ENCODE measurements at places on chromosomes 7 and 10.

DNA sequence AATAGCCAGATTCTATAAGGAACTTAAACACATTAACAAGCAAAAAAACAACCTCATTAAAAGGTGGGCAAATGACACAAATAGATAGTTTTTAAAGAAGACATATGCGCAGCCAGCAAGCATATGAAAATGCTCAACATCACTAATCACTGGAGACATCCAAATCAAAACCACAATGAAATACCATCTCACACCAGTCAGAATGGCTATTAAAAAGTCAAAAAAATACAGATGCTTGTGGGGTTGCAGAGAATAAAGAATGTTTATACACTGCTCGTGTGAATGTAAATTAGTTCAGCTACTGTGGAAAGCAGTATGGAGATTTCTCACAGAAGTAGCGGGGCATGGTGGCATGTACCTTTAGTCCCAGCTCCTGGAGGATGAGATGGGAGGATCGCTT lies 164.0 kb downstream of the CHRM2 start:
- no peak for DNase-seq

DNA sequence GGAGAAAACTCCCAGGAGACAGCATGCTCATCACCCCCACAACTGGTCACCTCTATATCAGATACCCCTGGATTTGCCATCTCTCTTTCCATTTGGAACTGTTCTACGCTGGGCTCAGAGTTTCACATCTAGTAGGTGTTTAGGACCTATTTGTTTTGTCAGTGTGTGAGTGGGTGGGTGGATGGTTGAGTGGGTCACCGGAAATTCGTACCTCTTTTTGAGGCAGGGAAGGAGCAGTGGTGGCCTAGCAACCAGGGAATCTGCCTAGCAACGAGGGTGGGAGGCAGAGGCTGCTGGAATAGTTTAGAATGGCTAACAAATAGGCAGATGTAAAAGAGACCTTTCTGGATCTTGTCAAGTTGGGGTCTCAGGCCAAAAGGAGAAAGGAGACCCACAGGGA lies 23.2 kb upstream of the SLF2 start:
- DNase-seq, result no peak

- DNase-seq, result no peak
These were observed 151.1 kb downstream of the ELMO1 start for GRCh38 chr7:37297546-37297945.

GRCh38 chr10:44051584-44052385 lies 333.1 kb downstream of the CXCL12 start:
- no peak for DNase-seq

- DNase-seq, result no peak
These were observed 17.6 kb downstream of the APBB1IP start for GRCh38 chr10:26455567-26456315.

- no peak for DNase-seq
These were observed 99.4 kb downstream of the CNOT4 start for GRCh38 chr7:135410543-135410942.

DNA sequence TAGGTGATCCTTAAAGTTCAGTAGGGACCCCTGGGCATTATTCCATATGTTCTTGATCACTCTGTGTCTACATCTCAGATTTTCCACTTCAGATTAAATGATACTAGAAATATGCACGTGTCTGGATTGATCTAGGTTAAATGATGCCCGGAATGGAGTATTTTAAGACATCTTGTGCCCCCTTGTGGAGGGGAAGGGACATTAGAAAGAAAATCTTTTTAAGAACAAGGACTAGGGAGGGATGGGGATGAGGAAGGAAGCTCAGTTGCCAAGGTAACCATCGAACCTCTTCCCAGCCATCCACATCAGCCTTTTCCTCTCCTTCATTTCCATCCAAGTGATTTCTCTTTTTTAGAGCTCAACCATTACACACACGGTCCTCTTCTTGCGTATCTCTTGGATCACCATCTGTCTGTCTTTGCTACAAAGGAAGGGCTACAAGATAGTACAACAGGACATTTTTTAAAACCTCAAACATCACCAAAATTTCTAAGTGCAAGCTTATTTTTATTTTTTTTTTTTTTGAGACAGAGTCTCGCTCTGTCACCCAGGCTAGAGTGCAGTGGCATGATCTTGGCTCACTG lies 40.5 kb downstream of the PRSS2 start:
- DNase-seq, result peak; percentile 7

DNA sequence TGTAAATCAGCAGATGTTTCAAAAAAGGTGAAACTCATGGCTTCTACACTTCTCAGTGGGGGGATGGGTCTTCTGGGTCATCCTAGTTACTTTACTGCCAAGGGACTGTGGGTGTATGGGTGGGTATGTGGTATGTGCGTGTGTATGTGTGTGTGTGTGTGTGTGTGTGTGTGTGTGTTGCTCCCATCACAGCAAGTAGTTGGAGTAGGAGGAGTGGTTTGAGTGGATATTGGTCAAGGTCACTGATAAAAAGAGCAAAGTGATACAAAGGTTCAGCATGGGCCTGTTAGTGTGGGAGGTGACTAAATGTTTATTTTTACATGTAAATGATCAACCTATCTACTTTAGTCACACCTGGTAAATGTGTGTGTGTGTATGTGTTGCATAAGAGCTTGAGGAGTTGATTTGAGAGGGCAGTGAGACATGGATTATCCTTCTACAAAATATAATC lies 11.8 kb upstream of the COBL start:
- DNase-seq, result no peak

GRCh38 chr10:131176907-131177306 lies 134.6 kb downstream of the TCERG1L start:
- DNase-seq, result no peak

GRCh38 chr7:150453181-150453580 lies 2.8 kb downstream of the GIMAP8 start:
- DNase-seq, result no peak

DNA sequence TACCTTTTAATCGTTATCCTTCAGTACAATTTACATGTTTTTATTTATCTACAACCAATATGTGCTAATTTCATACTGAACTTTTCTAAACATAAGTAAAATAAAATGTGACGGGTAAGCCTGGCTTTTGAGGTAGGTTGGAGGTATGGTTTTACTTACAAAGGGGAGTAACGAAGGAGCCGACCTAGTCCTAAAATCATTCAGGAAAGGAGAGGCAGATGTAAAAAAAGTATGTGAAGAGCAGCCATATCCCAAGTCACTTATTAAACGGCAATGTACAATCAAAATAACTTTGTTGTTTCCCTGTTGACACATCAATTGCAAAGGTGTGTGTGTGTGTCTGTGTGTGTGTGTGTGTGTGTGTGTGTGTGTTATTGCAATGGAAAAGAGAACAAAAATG lies 351.3 kb downstream of the CRPPA start:
- no peak for DNase-seq

DNA sequence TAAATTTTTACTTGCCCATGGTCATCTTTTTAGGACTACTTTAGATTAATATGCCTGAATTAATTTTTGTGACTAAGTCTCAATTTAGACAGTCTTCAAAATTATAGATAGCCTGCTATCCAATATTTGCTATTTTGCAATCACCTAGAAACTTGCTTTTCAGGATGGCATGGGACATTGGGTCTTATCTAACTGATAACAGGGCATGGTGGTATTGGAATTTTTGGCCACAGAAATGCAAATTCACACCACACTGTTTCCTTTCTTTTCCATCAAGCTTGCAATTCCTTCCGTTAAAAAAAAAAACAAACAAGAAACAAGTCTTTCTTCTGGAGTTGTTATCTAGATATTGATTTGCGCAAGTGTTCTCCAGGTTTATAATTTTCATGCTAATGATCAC lies 8.8 kb downstream of the ARL5B start:
- DNase-seq, result no peak

DNA sequence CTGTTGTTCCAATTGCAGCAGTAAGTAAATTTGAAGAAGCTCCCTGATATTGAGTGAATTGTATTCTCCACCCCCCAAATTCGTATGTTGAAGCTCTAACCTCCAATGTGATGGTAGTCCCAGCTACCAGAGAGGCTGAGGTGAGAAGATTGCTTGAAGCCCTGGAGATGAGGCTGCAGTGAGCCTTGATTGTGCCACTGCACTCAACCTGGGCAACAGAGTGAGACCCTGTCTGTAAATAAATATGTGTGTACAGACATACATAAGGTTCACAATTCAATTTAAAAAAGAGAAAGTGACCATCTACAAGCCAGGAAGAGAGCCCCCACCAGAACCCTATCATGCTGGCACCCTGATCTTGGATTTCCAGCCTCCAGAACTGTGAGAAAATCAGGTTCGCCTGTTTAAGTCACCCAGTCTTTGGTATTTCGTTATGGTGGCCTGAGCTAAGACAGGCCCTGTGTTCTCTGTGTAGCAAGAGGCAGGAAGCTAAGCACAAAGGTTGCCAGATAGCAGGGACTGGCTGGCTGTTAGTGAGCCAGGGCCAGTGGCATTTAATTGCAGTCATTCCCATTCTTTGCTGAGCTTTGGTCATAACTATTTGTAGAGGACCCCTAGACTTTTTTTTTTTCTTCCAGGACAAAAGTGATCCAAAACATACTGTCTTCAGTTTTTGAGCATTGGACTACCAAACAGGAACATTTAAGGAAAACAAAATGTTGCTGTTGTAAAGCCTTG lies 45.6 kb downstream of the AUTS2 start:
- DNase-seq, result no peak

Data from NCI-H1092 treated with DMSO at 0.1 percent for 48 hours (cell line).